ENCODE measurements at places on chromosomes 4 and X. TPM values are rescaled to one million over a fixed set of nuclear protein-coding genes. Genes with fewer than 3 reads are reported as not detected.
A peak's percentile ranks its signal among the peaks of the same experiment; 100 is the strongest.

DNA sequence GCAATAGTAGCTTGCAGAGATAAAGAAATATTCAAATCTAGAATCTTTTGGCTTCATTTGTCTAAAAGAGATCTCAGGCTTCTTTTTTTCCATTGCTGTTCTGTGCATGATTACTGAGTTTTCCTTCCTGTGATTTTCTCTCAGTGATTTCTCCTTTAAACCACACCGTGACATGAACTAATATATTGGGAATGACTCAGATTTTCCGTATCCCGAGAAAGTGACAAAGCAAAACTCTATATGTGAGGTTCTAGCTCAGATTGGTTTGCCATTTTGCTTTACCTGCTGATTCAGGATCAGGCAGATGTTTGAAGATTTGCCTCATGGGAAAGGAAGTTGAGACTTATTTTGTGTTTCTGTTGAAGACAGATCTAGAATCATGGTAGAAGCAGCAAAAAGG is 59.4 kb downstream of the MTHFD2L start:
- no peak for DNase-seq

- no peak for DNase-seq
Observed at GRCh38 chr4:153748378-153748777, 11.4 kb downstream of the RNF175 start.

DNA sequence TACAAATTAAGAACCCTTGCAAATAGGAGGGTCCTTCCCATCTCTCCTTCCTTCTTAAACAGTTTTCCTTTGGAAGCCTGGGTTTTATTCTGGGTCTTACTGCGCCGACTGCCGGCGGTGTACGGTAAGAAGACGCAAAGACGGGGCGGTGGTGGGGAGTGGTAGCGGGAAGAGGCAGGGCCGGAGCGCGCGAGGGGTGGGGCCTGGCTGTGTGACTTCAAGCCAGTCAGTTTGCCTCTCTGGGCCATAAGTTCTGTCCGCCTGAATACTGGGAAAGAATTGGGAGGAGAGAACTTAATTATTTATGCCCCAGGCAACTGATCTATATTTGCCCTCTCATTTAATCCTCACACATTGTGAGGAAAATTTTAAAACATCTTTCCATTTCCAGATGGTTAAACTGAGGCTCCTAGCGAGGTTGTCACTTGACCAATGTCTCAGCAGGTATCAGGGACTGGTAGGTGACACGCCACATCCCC is 726 bp upstream of the KANTR start:
- DNase-seq, result peak; percentile 83

GRCh38 chr4:3062471-3062870 is 11.9 kb downstream of the HTT-AS start:
- DNase-seq, result no peak

- DNase-seq, result peak; percentile 72
Observed at GRCh38 chr4:8394806-8395205, 45.7 kb downstream of the ACOX3 start.

DNA sequence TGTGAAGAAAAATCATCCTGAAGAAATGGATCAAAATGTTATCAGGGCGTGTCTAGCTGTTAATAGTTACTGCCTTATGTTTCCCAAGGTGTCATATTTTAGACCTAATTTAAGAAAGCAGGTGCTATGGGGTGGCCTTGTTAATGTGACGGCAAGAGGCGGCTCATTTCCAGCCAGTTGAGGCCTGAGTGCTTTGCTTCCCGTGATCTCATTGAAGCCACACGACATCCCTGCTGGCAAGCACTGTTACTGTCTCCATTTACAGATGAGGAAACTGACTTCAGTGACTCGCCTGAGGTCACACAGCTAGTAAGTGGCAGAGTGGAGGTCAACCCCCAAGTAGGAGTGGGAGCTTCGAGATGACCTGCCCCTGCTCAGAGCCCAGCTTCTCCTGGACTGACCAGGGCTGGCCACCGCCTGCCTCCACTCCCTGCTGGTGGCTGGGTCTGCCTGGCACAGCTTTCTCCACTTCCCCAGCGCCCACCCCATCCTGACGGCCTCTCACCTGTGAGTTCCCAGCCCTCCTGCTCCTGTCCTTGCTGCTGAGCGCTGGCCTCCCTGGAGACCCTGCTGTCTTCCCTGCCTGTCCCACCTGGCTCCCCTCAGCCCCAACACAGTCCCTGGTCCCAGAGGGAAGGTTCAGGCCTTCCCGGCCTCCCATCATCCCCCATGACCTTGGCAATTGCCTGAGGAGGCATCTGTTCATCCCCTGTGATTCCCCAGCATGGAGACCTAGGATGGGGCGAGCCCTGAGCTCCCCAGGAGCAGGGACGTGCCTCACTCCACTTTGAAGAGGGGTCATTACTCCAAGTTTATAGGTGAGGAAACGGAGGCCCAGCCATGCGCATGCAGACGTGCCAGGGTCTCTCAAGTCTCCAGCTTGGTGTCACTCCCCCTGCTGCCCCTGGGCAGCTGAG is 47.7 kb upstream of the SORCS2 start:
- DNase-seq, result no peak

GRCh38 chrX:108059801-108060200 is 14.9 kb downstream of the VSIG1 start:
- DNase-seq, result no peak

- peak; percentile 54 for DNase-seq
Observed at GRCh38 chrX:3699821-3700381, 13.5 kb downstream of the PRKX start.

- no peak for DNase-seq
Observed at GRCh38 chrX:123617007-123617406, 115.8 kb downstream of the THOC2 start.

DNA sequence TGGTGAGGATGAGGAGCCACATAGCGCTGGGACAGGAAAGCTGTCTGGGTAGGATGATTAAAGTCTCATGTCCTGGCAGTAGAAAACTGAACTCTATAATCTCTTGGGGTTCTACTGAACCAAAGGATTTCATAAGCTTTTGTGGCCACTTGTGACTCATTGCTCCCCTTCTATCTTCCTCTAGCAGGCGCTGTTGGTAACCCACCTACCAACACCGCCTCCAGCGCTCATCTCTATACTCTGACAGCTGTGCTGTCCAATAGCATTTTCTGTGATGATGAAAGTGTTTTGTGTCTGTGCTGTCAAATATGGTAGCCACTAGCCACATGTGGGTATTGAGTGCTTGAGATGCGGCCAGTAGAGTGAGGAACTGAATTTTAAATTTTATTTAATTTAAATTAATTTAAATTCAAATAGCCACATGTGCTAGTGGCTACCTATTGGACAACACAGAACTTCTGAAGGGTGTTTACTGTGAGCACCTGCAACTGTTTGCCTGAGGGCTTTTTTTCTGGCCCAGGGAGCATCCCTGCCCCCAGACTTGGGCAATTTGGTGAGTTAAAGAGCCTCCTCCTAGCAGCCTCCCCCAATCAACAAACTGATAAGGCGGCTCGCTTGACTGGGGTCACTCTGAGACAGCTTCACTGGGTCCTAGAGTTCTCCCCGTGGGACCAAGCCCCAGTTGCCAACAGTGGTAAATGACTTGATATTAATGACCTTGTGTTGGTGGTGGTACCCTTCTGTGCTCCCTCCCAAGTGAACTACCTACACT is 169.2 kb upstream of the ATP6AP2 start:
- DNase-seq, result no peak

GRCh38 chr4:1721666-1722550 is 587 bp downstream of the TACC3 start:
- no peak for DNase-seq

DNA sequence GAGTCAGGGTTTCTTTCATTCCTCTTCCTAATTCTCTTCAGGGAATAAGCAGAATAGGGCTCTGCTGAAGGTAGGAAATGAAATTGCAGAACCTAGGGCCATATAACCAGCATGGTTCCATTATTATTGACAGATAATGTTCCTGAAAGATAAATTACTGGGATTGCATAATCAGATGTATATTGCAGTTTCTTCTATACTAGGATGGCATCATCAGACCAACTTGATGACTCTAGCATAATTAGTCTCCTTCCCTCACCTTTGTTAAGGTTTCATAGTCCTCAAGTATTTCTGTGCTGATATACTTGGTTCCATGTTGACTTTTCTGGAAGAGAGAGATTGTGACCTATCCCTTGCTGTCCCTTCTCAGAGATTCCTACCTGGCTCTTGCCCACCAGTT is 492.3 kb upstream of the LCORL start:
- no peak for DNase-seq

GRCh38 chrX:3119376-3119775 is 78.1 kb downstream of the ARSF start:
- no peak for DNase-seq

DNA sequence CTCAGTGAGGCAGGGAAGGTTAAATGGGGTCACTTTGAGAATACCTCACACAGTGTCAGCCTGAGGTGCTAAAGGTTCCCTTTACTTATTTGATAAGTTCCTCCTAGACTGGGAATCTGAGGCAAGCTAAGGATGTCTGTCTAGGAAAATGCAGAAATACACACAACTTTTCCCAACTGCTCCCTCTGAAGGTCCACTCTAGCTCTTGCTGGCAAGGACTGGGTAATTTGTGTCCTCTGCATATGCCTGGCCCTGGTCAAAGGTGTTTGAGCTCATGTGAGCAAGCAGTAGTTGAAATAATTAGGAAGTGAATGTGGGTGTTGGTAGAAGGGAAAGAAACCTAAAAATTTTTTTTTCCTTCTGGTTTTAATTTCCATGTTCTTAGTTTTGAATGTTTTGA is 21.3 kb downstream of the TXLNG start:
- no peak for DNase-seq

DNA sequence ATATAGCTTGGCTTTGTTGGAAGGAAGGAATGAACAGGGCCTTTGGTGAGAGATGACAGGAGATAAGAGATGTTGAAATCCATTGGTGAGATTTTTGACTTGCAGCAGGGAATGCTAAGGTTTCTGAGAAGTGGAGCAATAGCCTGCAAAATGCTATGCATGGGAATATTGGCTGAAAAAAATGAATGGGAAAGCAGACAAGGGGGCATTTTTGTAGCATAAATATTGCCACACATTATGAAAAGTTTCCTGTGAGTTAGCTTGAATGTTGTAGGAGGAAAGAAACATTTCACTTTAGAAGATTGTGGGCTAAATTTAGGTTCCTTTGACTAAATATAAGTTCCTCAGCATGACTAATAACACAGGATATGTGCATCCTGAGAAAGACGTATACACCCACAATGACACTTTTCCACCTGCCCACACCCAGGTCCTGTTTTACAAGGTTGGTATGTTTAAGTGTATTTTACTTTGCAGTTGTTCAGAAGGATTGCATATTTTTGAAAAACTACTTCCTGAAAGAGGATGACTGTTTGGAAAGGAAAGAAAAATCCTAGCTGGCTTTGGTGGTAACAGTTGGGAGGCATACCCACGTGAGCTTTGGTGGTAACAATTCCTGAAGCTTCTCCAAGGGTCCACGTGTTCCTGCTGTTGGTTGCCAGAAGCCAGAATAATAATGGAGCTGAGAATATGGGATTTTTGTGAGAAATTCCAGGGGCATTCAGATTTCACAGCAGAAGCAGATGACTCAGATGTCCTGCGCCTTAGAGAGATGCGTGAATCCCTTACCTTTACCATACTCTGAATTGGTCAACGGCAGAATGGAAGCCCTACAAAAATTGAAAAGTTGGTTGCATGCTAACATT is 28.5 kb downstream of the PHEX start:
- DNase-seq, result no peak

DNA sequence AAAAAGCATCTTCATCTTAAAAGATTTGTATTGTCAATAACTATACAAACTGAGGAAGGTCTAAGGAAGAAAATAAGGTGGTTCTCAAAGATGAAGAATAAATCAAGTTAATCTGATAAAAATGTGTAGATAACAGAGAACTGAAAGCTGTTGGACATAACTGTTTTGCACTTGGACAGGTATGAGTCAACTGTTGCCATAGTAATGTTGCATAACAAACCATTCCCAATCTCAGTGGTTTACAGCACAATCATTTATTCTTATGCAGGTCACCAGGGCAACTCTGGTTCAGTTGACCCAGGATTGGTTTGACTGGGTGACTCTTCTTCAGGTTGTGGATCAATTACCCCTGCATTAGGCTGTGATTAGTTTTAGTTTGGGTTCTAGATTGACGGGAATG is 2197.7 kb downstream of the ARAP2 start:
- no peak for DNase-seq

DNA sequence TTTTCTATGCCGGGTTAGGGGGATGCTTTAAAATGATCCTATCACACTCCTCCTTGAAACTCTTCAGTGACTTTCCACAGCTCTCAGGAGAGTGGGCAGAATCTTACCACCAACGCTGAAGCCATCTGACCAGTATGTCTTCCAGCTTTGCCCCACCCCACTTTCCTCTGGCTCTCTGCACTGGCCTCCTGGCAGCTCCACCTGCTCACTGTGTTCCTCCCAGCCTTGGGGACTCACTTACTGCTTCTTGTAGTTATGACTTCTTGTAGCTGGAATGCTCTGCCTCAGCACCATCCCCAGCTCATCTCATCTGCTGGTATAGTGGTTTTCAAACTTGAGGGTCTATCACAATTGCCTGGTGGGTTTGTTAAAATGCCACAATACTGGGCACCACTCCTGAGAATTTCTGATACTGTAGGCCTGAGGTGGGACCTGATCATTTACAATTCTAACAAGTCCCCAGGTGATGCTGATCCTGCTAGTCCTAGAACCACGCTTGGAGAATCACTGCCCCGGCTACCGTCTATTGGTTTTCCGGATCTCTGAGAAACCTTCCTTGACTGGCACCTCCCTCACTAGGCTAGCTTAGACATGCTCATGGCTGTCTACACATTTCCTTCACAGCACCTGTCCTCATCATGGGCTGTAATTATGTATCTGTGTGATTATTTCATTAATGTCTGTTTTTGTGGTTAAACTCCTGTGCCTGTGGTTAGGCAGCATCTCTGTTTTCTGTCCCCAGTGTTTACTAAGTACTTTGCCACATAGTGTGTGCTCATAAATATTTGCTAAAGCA is 152.2 kb downstream of the MGST2 start:
- no peak for DNase-seq

DNA sequence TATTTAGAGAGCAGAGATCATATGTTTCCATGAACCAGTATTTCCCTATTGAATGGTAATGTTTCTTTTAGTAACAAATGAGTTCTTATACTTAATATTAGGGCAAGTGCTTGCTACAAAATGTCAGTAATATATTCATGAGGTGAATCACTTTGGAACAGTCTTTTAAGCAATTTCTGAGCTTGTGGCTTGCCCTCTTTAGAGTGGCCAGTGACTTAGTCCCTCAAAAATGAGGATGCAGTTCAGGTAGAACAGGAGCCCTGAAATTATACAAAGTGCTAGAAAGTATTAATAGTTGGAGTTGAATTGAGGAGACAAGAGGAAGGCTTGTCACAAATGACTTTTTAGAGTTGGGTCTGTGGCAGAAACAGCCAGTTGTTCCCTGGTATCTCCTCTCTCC is 53.4 kb upstream of the PITX2 start:
- DNase-seq, result no peak

DNA sequence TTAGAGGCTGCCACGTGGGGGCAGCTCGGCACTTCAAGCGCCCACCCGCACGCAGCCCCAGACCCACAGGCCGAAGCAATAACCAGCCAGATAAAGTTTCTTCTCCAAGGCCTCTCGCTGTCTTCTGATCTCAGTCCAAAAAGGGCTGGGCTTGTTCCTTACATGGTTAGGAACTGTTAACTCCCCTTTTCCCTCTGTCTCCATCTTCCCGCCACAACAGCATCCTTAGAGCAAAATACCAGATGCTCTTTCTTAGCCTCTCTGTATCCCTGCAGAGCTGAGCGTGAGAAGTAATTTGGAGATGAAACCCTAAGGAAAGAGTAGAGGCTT is 23.4 kb upstream of the KIAA1210 start:
- peak; percentile 49 for DNase-seq

CSAG3 gene
- not detected for total RNA-seq

MAGEA9B gene
- not detected for total RNA-seq

PFKFB1 gene
- 0.21 TPM for total RNA-seq

NSUN7 gene
- 3.5 TPM for total RNA-seq

VEGFC gene
- 8.7 TPM for total RNA-seq

ATP7A gene
- 15.0 TPM for total RNA-seq

PGRMC1 gene
- total RNA-seq, result 92.4 TPM

BEX5 gene
- total RNA-seq, result 0.92 TPM

Measured in tongue (tissue), 3 donors.